ENCODE measurements at places on chromosomes 11 and 22.

DNA sequence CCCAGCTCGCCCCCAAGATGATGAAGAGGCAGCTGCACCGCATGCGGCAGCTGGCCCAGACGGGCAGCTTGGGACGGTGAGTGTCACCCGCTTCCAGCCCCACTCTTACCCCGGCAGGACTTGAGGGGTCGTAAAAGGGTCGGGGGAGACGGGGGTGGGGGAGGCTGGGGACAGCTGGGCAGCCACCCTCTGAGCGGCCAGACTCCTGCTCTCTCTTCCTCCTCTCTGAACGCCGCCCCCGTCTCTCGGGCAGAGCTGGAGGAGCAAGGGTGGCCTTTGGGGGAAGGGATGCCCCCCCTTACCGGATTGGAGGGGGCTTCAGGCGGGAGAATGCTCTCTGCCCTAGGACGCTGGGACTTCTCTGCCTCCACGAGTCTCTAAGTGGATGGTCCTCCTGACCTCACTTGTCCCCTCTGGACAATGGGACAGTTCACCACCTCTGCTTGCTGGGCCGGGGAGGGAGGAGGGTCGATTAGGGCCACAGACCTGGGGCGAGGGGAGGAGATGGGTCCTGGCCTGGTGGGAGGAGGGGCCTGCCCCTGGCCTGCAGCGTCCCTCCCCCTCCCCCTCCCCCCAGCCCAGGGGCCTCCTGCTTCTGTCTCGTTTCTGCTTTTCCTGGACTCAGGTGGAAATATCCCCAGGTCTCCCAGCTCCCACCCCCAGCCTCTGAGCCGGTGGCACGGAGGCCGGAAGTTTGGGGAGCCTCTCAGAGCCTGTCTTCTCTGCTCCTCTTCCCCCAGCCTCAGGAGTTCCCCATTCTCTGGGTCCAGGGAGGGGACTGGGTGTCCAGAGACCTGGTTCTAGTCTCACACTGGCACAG lies 512 bp downstream of the SH3BP1 start:
- no peak for DNase-seq

DNA sequence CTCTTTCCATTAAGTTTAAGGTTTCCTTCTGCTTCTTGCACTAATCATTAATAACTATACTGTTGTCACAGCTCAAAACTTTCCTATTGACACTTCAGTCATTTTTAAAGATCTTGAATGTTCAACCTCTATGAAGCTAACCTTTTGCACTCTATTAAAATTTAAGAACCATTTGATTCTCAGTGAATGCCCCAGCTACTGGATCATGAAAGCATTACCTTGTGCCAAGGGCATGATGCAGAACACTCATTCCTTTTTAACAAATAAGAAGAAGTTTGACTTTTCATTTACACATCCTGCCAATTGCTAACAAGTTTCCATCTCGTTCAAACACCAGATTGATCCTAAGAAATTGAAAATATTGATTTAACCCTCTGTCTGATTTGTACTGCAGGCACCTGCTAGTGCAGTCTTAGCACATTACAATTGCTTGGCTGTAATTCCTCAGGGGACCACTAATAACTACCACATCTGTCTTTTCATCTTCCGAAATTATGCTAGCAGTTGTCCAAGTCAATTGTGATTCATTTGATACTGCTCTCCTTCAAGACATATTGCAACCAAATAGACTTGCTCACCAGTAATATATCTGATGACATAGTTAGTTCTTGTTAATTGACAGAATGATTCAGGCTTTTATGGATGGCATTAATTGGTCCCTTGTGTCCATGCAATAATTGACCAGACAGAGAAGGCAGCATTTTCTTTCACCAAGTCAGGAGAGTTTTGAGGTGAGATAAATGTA lies 158.4 kb downstream of the TEAD1 start:
- no peak for DNase-seq

DNA sequence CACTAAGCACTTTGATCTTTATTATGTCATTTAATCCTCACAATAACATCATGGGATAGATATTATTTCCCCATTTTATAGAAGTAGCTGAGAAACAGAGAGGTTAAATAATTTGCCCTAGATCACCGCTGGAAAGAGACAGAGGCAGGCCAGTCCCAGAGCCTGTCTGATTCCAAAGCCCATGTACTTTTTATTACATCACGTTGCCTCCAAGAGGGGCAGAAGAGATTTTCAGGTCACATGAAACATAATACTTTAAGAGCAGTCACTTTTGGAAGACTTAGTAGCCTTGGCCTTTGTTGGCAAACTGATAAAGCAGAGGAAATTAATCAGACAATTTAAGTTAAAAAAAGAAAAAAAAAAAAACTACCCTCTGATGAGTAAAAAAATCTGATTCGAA lies 200.2 kb upstream of the ARHGAP20 start:
- DNase-seq = no peak

- DNase-seq = peak; percentile 26
Measured at GRCh38 chr22:24053481-24054226, 42.5 kb downstream of the CABIN1 start.

DNA sequence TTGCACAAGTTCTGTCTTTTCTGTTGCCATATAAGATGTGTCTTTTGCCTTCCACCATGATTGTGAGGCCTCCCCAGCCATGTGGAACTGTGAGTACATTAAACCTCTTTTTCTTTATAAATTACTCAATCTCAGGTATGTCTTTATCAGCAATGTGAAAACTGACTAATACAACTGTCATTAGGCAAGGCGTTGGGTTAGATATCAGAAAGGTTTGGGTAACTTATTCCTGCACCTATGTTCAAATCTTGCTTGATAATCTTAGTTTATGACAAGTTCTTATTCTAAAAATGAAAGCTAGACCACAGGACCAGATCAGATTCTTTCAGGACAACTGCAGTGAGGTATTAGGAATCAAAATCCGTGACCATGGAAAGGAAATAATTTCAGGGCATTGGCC lies 160.6 kb upstream of the BDNF start:
- no peak for DNase-seq

DNA sequence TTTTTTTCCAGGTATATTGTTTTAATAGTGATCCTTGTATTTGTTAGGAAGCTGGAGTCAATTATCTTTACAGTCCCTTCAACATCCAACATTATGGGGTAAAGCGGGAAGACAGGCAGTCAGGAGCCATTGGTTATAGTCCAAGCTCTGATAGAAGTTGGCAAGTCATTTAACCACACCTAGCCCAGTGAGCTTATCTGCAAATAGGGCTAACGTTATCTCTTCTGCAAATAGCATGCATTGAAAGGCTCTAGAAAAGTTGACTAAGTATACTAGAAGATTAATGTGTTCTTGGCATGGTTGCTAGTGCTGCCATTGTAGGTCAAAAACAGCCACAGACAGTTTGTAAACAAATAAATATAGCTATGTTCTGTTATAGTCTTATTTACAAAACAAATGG lies 520.7 kb downstream of the OPCML start:
- DNase-seq = no peak

- no peak for DNase-seq
Measured at GRCh38 chr22:48660790-48661740, 1166.6 kb downstream of the BRD1 start.

DNA sequence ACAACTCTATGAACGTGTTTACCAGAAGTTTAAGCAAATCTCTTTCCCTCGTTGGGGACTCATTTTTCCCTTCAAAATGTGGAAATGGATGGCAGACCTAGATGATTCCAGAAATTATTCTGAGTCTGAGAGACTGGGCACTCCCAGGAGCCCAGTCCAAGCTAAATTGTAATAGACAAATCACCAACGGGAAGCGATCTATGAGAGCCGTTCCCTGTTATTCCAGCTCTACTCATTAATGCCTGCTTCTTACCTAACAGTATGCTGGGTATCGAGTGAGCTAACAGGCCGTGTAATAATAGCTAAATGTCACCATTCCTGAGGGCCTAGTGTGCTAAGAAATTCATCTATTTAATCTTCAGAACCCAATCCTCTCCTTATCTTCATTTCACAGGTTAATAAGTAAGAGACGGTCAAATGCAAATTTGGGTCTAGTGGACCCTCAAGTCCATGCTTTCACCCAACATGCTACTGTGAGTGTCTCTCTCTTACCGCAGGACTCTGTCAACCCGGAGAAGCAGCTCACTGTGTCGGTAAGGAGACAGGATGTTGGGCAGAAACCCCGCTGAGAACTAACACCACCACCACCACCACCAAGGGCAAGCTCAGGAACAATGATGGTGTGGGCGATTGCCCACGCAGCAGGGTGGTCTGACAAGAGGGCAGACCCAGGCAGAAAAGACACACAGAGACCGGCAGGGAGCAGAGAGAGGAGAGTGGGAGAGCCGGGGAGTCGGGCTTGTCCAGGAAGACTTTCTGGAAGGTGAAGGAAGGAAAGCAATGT lies 57.1 kb upstream of the TIMP3 start:
- DNase-seq = no peak

DNA sequence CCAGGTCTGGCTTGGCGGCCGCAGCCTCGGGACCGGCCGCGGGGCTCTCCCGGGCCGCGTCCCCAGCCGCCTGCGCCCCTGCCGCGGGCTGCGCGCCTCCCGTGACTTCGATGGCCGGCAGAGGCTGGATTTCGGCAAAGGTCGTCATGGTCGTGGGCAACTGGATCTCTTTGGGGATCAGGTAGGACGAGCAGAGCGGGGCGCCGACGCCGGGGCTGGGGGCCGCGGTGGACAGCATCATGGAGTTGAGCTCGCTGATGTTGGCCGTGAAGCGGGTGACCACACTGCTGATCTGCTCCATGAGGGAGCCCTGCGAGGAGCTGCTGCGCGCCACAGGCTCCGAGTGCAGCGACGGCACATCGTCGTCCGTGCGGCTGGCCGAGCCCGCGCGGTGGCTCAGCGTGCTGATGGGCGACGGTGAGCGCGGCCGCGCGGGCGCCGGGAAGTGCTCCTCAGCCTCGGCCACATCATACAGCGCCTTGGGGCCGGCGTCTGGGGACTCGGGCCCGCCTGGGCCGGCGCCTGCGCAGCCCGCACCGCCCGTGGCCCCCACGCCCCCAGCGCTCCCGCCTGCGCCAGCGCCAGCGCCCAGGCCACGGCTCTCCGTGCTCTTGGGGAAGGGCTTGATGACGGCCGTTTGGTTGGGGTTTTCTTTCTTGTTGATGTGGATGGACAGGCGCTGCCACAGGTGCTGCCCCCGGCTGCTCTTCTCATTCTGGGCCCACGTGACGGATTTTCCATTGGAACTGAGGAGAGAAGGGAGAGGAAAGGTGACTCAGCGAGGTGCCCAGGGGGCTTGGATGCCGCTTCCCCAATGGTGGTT lies 171.4 kb upstream of the CTSC start:
- DNase-seq = peak; percentile 23

DNA sequence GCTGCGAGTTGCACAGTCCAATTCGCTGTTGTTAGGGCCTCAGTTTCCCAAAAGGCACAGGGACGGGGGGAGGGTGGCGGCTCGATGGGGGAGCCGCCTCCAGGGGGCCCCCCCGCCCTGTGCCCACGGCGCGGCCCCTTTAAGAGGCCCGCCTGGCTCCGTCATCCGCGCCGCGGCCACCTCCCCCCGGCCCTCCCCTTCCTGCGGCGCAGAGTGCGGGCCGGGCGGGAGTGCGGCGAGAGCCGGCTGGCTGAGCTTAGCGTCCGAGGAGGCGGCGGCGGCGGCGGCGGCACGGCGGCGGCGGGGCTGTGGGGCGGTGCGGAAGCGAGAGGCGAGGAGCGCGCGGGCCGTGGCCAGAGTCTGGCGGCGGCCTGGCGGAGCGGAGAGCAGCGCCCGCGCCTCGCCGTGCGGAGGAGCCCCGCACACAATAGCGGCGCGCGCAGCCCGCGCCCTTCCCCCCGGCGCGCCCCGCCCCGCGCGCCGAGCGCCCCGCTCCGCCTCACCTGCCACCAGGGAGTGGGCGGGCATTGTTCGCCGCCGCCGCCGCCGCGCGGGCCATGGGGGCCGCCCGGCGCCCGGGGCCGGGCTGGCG lies at the start of gene BCR:
TSS of gene BCR (plus strand) at position 209 of the 592 bp plus-strand sequence. CDS start 452 bp downstream, outside the sequence.
- peak; percentile 75 for DNase-seq

GRCh38 chr11:5666402-5666793 lies 18.5 kb downstream of the TRIM5 start:
- peak; percentile 65 for DNase-seq

DNA sequence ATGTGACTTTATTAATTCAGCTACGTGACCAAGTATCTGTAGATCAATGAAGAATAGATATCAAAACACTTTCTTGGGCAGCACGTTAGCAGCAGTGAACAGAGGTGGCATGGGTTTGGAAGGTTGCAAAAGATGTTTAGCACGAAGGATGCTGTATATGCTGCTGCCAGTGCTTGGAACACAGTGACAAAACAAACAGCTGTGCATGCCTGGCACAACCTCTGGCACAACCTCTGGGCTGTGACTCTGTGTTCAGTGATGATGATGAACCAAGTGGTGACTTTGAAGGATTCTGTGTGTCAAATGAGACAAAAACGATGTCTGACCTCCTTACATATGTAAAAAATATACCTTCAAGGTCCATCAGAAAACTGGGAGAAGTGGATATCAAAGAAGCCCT lies 104.7 kb downstream of the TBC1D22A start:
- DNase-seq = no peak

DNA sequence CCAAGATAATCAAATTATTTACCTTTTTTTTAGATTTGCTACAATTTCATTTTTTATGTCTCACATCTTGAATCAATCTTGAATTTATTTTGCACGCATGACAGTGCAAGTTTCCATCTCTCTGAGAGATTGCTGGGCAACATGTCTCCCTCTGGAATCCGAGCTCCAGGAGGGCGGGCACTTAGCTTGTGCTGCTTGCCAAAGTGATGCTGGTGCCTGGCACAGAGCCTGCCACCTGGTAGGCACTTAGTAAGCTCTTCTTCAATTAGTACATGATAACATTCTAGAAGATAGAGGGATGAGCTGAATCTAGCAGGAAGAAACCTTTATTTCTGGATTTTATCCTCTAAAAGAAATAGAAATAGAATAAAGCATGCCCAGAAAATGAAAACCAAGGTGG lies 27.5 kb upstream of the OR9I1 start:
- no peak for DNase-seq

- DNase-seq = no peak
Measured at GRCh38 chr22:36417281-36417686, 29.5 kb upstream of the MYH9 start.

GRCh38 chr22:50626850-50627641 lies 906 bp downstream of the ARSA start:
- DNase-seq = no peak

DNA sequence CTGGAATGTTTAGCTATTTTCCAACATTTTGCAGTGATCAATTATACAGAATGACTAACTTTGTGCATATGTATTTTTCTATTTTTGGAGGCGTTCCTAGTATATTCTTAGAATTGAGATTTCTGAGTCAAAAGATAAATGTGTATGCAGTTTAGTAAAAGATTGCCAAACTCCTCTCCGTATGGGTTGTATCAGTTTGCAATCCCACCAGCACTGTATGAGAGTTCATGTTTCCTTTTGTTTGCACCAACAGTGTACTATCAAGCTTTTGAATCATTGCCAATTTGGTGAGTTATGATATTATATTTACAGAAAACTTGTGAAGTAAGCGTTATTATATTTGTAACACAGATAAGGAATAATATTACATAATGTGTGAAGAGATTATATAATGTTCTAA lies 658.7 kb downstream of the JRKL start:
- no peak for DNase-seq

GRCh38 chr11:71425860-71426259 lies 22.3 kb downstream of the DHCR7 start:
- no peak for DNase-seq

- no peak for DNase-seq
Measured at GRCh38 chr11:8309311-8309710, 45.6 kb upstream of the LMO1 start.

- DNase-seq = peak; percentile 69
Measured at GRCh38 chr11:27720277-27720830, 20.1 kb upstream of the BDNF start.
